ENCODE measurements at places on chromosomes 5 and 9.

GRCh38 chr9:133539991-133540697 is 5.6 kb downstream of the ADAMTSL2 start:
- no peak for DNase-seq

DNA sequence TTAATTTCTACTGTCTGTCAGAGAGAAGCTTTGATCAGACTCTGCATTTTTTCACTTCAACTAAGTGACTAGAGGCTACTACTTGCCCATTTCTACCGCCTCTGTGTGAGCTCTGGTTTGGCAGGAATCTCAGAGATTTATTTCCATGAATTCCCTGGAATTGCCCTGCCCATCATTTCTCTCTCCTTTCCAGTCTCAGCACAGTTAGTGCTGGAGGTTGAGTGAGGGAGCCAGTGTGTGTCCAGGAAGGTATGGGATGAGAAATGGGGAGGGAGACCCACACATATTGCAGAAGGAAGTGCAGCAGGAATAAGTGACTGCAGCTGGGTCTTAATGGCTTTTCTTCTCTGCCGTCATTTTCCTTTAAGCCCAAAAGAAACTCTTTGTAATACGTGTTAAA is 443.1 kb upstream of the ZNF462 start:
- DNase-seq = no peak

DNA sequence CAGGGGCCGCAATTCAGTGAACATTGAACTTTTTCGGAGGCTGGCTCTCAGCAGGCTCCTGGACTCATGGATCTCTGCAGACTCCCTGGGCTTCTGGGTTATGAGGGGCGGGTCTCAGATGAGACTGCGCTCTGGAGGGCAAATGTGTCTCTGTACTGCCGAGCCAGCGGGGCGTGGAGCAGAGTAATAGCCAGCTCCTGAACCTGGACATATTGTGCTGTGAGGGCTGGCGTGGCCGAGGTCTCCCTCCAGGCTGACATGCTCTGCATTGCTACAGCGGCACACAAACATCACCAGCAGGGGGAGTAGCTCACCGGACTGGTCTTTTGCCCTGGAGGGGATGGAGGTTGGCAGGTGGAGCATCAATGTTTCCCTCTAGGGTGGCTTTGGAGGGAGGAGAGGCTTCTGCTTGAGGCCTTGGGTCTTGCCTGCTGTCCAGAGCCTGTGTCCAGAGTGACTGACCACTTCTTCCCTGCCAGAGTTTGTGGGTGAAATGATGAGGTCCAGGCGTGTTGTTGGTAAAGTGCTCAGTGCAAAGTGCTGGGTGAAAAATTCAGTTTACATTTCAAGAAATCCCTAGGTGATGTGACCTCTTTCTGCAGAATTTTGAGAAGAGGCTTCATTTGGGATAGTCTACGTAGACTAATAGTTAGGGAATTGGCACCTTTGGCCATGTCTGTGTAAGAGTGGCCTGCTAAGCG is 10.9 kb upstream of the GADD45G start:
- DNase-seq = peak; percentile 47

DNA sequence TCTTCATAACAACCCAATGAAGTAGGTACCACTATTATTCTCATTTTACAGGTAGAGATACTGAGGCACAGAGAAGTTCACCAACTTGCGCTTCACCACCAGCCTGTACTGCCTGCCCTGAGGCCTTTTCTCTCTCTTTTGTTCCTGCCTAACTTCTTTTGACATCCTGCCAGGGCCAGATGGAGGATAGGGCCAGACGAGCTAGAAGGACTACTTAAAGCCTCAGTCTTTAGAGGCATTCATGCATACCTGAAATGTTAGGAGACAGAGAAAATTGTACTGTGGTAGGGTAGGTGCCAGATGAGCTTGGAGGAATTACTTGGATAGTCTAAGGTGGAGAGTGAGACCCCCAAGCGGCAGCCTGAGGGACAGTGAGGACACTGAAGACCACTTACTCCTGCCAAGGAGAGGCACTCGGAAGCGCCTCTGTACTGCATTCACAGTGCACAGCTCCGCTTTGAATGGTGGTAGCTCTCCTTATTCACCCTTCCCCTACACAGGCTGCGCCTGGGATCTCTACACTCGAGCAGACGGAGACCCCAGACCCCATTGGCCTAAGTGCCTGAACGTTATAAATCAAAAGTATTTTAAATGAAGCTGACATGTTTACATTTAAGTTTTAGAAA is 6.2 kb upstream of the ORM1 start:
- no peak for DNase-seq

DNA sequence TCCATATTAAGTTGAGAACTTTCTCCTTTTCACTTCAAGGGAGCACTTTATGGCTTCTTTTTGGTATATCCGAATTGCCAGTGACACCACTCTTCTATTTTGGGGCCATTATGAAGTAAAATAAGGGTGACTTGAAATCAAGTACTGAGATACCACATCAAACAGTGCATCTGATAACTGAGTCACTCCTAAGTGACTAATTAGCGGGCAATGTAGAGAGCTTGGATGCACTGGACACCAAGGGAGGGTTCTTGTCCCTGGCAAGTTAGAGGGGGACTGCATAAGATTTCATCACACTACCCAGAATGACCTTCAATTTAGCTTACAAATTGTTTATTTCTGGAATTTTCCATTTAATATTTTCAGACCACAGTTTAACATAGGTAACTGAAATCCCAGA is 813.9 kb upstream of the CDH10 start:
- DNase-seq = no peak

GRCh38 chr9:98108531-98109031 is 10.4 kb downstream of the TRIM14 start:
- DNase-seq = no peak

GRCh38 chr9:121013911-121014310 is 36.2 kb downstream of the C5 start:
- no peak for DNase-seq

- DNase-seq = no peak
Measured at GRCh38 chr9:95820074-95820473, 55.4 kb upstream of the ERCC6L2 start.

DNA sequence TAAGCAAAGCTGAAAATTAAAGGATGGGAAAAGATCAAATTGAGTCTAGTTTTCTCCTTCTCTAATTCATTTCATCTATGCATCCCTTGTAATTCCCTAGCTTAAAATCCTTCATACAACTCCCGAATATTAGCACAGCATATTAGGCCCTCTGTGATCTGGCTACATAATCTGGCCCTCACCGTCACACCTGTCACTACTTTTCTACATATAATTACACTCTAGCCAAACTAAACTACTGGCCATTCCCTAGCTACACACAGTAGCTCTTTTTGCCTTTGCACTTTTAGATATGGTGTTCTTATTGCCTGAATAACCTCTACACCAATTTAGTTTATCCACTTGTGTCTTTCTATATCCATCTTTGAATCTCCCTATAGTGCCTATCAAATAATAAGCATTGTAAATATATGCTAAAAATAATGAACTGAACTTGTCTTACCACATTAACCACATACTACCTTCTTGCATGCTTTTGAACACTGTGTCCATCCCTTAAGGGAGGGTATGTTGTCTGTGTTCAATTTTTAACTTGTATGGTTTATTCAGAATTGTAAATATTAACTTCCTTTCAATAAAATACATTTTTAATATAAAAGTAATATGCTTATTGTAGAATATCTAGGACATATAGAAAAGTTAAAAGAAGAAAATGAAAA is 15.9 kb downstream of the RANBP6 start:
- no peak for DNase-seq

GRCh38 chr9:136740069-136740468 is 2.7 kb downstream of the LCN10 start:
- DNase-seq = no peak

GRCh38 chr5:179259731-179260323 is 85.4 kb downstream of the ADAMTS2 start:
- DNase-seq = no peak

- DNase-seq = peak; percentile 2
Measured at GRCh38 chr5:78509884-78510769, 138.4 kb downstream of the LHFPL2 start.

GRCh38 chr9:109883623-109884022 is 103.6 kb downstream of the PALM2AKAP2 start:
- no peak for DNase-seq

DNA sequence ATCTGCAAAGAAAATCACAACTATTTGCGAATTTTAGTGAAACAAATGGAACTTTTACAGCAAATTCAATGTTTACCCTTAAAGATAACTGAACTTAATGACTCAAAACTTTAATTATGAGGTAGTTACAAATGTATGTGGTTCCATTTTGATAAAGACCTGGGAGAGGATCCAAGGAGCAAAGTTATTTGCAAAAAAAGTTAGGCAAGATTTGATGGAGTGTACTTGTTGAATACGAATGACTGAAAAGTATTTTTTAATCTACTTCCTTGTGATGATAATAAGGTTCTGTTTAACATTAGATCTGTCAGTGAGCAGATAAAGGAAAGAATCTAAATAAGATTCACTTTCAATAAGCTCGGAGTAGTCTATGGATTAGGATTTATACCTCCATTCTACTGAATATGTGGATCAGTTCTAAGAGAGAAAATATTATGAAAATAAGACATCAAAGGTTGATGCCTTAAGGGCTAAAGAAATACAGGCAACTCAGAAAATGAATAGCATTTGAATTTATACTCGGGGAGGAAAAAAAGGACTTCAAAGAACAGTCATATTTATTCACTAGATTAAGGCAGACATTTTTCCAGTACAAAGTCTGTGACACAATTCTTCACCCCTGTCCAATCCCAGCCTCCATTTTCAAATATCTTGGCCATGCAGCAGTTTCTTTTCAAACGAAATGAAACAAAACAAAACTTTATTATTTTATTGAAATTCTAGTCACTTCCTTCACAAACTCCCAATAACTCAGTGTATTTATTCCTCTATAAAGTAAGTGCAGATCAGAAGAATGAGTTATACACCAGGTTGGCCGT is 199.8 kb downstream of the PDE4D start:
- no peak for DNase-seq

- no peak for DNase-seq
Measured at GRCh38 chr9:127308652-127309434, 44.3 kb downstream of the GARNL3 start.

DNA sequence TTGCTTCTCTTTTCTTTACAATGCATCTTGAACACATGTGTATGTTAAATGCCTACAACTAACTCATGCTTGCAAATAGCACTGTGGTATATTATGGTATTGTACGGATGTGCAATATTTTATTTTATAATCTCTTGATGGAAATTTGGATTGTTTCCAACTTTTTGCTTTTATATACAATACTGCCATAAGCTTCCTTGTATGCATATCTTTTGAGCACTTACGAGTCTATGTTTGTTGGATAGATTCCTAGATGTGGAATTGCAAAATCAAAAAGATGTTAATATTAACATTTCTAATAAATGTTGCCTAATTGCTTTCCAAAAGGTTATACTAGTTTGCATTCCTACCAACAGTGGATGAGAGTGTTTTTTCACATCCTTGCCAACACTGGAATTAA is 3.4 kb upstream of the GALNT12 start:
- DNase-seq = no peak

- no peak for DNase-seq
Measured at GRCh38 chr5:57303985-57304384, 130.1 kb downstream of the GPBP1 start.

GRCh38 chr5:145237843-145238242 is 597.3 kb downstream of the PRELID2 start:
- no peak for DNase-seq

DNA sequence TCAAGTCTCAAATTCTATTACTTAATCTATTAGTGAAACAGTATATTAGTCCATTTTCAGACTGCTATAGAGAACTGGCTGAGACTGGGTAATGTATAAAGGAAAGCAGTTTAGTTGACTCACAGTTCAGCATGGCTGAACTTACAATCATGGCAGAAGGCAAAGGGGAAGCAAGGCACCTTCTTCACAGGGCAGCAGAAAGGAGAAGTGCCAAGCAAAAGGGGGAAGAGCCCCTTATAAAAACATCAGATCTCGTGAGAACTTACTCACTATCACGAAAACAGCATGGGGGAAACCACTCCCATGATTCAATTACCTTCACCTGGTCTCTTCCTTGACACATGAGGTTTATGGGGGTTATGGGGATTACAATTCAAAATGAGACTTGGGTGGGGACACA is 67.9 kb upstream of the CHSY3 start:
- DNase-seq = no peak

DNA sequence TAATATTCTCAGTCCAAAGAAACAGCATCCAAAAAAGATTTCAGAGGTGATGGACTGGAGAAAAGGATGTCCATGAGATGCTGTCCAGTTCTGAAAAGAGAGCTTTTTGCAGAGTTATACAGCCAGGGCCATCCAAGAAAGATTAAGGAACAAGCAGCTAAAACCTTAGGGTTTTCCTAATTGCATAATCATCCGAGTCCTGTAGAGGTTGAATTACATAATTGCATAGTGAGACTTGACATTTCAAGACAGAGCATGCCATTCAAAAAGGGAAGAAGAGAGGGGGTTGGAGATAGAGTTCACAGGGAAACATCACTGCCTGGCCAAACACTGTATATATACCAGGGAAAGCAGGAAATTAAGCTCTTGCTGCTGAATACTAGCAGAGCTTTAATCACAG is 1729.2 kb upstream of the WWC1 start:
- DNase-seq = no peak

Data from stimulated activated CD4-positive, alpha-beta T cell treated with anti-CD3 and anti-CD28 coated beads, Interleukin-4, amount 100 ng/mL, for 4 hours (primary cell).